Activated CD4-positive, alpha-beta T cell treated with anti-CD3 and anti-CD28 coated beads, Interleukin-2, amount 10 ng/mL, durations not matched to agents 7 days and 5 days (primary cell): ENCODE measurements at places on chromosomes 4 and X.
A peak's percentile ranks its signal among the peaks of the same experiment; 100 is the strongest.

DNA sequence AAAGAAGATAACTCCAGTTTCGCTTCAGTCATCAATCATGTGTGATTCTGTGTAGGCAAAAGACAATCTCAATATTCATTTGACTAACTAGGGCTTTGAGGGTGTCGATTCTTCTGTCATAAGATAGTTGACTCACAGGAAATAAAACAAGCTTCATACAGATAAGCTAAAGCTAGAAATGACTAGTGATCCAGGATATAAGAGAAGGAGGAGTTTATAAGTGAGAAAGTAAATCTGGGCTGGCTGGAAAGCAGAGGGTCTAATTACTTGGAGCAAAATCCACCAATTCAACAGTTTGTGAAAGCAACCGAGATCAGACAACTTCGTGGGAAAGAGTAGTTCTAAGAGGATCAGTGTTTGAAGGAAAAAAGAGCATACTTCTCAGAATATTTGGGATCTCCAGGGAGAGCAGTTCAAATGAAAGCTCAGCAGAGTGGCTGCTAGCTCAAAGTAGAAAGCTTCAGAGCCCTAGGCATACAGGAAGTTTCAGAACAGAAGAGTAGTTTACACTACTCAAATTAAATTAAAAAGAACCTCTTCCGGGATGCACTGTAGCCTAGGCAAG, 429.3 kb downstream of the INPP4B start:
- DNase-seq: peak; percentile 20

DNA sequence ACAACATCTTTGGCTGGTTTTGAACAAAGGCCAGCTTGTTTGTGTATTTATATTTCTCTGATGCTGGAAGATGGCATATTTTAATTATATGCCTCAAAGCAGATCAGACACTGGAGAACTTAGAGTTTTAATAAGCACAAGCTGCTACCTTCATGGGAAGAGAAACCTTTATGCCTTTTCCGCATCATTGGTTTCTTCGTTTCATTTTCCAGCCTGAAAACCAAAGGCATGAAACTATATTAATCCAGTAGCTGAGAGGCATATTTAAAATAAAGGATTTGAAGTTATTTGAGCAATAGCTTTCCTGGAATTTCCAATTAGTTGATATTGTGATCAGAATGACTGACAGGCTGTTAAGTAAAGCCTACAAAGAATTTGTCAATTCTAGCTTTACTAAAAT, 141.0 kb downstream of the ARHGAP24 start:
- no peak for DNase-seq

DNA sequence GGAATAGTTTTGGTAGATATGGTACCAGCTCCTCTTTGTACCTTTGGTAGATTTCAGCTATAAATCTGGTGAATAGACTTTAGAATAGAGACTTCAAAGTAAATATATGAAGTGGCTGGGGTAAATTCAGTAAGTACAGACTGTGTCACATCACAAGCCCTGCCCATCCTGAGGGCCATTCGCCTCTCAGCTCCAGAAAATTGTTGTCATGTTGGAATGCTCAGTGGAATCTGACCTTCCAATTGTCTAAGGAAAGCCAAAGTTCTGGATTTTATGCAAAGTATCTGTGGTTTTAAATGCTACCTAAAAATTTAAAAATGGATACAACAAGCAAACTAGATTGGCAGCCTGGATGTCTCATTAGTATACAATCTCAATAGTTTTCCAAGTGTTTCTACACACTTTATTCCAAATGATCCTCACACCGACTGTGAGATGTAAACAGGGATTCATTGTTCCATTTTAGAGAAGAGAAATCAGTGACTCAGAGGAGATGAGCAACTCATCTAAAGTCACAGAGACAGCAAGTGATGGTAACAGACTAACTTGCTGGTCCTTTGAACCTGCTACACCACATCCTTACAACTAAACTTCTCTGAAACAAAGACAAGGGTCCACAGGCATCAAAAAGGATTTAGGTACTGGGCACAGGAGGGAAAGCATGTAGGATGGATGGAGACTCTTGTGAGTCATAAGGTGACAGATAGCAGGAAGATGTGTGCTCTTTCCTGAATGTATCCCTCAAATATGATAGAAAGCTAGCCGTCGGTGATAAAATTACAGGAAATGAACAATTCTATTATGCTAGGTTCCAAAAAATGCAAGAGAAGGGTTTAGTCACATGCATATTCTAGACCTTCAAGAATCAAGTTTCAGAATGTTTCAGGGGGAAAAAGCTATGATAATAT, 127.3 kb downstream of the ATP10D start:
- DNase-seq: no peak

DNA sequence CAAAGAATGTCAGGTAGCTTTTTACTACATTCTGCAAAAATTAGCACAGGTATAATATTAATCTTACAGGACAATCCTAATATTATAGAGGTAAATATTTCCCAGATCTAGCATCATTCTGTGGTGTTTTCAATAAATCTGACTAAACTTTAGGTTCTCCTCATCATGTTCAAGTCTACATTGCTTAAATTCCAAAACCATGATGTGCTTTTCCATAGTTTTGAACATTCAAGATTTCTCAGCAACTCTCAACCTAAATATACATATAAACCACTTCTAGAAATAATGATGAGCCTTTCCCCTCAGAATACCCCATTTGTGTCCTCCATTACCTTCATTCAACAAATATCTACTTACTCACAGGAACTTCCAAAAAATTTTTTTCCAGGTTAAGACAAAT, 23.1 kb downstream of the EIF4E start:
- no peak for DNase-seq

GRCh38 chr4:64584981-64585557, 175.8 kb upstream of the TECRL start:
- peak; percentile 15 for DNase-seq

DNA sequence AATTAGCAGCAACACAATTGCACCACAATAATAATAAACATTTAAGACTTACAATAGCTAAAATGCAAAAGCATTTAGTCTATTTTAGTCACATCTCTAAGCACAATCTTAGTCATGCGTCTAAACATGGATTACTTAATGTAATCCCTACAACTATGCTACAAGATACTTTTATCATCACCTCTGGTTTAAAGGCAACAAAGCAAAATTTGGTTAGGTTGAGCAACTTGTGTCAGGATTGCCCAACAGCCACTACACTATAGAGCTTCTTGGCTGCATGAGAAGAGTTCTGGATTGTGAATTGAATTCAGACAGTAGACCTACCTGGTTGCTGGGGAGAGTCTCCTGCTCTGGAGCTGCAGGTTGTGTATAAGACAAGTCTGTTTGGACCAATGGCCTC, 146.5 kb upstream of the PUDP start:
- DNase-seq: no peak

DNA sequence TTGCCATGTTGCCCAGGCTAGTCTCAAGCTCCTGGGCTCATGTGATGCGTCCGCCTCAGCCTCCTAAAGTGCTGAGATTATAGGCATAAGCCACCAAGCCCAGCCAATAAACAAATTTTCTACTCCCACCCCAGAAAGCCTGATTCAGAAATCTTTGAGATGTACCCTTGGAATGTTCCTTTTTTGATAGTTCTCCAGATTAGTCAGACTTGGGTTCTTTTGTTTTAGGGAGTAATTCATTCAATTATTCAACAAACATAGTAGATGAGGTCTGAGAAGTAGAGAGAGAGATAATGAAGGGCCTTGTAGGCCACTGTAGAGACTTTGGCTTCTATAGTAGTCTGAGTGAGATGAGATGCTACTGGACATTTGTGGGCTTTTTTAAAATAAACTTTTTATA, 27.8 kb downstream of the RP2 start:
- DNase-seq: no peak

- DNase-seq: peak; percentile 68
These were observed 12.6 kb downstream of the RUFY3 start for GRCh38 chr4:70734168-70734954.

DNA sequence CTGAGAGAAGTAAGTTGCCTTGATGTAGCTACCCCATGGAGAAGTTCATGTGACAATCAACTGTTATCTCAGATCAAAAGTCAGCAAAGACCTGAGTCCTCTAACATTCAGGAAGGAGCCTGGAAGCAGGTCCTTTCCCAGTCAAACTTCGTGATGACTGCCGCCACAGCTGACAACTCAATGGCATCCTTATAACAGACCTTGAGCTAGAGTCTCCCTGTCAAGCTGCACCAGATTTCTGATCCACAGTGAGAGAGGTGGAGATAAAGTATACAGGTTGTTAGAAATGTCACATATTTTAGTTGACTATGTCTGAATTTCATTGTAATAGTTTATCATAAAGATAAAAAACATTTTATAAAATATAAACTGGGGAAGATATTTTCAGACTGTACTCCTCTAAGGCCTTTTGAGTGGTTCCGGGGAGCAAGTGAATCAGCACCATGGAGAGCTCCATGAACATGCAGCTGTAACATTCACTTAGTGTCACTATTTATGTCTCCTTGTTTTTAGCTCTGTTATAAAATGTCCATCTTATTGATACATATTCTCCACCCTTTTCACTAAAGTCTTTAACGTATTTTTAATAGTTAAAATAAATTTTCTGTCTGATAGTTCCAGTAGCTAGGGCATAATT, 1653.5 kb upstream of the AGA start:
- peak; percentile 26 for DNase-seq

DNA sequence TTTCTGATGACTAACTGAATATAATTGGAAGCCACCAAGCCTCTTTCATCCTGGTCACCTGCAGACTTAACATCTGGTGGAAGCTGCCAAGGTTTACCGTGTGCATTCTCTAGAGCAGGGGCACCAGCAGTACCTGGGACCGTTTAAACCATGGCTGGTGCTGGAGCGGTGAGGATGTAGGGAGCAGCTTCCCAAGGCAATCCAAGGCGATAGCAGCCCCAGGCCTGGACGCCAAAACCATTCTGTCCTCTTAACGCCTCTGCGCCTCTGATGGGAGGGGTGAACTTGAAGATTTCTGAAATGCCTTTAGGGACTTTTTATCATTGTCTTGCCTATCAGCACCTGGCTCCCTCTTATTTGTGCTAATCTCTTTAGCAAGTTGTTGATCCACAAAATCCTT, 37.3 kb upstream of the SPANXN2 start:
- DNase-seq: no peak

DNA sequence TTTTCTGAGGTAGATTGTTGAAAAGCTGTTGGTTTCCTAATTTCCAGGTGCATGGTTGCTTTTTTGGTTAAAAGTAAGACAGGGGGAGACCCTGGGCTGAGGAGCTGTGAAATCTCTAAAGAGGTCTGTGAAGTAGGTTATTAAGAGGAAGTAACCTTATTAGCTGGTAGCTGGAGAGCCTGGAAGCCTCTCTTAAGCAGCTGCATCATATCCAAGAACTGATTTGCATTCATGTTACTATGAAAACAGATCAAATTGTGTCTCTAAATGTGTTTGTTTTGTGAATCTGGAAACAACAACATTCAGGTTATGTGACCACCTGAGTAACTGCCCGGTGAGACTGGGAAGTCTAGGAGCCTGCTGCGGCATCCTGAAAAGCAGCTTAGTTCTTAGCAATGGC, 54.1 kb downstream of the ARHGAP10 start:
- no peak for DNase-seq

- no peak for DNase-seq
These were observed 2.0 kb upstream of the FATE1 start for GRCh38 chrX:151713849-151714248.

GRCh38 chrX:136450050-136450830, 37.5 kb upstream of the BRS3 start:
- no peak for DNase-seq

- DNase-seq: no peak
These were observed 19.4 kb upstream of the SERTM2 start for GRCh38 chrX:111492085-111492484.

DNA sequence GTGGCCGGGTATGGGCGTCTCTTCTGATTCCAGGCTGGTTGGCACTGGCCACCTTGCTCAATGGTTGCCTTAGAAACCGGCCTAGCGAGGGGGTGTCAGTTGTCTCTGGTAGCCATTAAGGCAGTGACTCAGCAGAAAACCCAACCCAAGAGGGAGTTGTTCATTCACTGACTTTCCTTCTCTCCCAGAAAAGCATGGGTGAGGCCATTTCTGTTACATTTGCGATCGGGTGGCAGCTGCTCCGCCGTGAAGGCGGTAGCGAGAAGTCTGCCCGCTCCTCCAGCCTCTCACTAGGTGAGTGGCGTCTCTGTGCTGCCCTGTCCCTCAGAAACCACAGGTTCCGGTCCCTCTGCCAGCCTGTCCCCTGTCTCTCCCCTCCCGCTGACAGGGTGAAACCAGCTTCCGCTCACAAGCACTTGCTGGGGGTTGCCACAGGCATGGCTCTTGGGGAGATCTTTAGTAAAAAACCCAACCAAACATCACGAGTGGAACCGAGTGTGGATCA, 17.4 kb downstream of the IRAK1 start:
- peak; percentile 55 for DNase-seq

- DNase-seq: peak; percentile 10
These were observed 173.9 kb upstream of the KLF3 start for GRCh38 chr4:38489924-38490639.

DNA sequence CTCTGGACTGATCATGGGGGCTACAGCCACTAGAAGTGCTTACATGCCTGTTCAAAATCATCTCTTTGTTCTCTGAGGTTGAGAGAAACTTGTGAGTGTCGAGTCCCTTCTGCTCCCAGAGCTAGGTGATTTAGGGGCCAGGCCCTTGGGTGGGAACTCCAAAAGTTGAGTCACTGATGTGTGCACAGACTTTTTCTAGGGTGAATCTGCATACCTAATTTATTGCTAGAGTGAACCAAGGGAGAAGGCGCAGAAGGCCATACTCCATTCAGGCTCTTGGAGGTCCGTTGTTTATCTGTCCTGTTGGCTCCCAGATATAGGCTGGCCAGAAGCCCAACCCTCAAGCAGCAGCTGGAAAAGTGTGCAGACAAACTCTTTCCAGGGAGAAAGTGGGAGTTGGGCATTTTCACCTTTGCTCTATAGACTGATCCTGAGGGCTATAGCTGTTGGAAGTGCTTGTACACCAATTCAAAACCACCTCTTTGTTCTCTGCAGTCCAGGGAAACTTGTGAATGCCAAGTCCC, 80.8 kb upstream of the ARX start:
- no peak for DNase-seq

GRCh38 chr4:141244419-141244818, 23.7 kb downstream of the ZNF330 start:
- no peak for DNase-seq

- DNase-seq: no peak
These were observed 1.6 kb downstream of the TMEM187 start for GRCh38 chrX:153974003-153974725.

DNA sequence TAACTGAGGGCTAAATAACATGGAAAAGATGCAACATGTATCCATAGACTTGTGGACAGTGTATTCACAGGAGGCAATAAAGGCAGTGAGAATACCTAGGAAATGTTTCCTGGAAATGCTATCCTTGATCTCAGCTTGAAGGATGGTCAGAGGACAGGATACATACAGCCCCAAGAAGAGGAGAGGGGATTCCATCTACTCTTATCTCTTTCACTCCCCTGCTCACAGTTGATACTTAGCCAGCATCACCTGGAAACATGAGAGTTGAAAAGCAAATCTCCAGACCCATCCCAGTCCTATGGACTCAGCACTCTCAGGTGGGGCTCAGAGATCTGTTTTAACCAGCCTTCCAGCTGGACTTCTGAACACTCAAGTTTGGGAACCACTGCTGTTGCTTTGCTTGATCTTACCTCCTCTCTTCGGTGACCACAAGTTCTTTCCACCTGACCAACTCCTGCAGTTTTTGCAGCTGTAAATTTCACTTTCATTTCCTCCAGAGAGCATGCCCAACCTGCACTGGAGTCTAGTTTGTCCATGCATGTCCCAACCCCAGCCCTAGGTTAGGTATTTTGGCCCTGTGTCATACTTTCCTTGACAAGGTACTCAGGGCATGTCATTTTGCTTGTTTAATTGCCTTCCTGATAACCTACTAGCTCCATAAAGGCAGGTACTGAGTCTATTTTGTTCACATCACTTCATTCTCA, 10.4 kb downstream of the RELL1 start:
- peak; percentile 62 for DNase-seq
